ENCODE measurements at places on chromosomes 7 and 10.

GRCh38 chr10:79446758-79447084 lies 1.3 kb upstream of the ZCCHC24 start:
- no peak for DNase-seq

- no peak for DNase-seq
Measured at GRCh38 chr10:125802739-125803138, 20.3 kb downstream of the UROS start.

GRCh38 chr10:11551916-11552602 lies 59.4 kb downstream of the USP6NL start:
- DNase-seq: peak; percentile 95

DNA sequence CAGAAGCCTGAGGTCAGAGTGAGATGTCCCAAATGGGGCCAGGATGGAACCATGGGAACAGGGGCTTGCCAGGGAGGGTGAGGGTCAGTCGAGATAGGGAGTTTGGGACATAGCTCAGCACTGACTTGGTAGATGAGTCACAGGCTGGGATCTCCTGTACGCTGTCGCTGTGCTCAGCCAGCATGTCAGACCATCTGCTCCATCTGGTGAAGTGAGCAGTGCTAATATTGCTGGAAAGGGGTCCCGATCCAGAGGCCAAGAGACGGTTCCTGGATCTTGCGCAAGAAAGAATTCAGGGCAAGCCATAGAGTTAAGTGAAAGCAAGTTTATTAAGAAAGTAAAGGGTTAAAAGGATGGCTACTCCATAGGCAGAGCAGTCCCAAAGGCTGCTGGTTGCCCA lies 505.6 kb downstream of the GALNT17 start:
- no peak for DNase-seq

GRCh38 chr7:131302876-131303707 lies 24.6 kb upstream of the MKLN1 start:
- DNase-seq: peak; percentile 62

DNA sequence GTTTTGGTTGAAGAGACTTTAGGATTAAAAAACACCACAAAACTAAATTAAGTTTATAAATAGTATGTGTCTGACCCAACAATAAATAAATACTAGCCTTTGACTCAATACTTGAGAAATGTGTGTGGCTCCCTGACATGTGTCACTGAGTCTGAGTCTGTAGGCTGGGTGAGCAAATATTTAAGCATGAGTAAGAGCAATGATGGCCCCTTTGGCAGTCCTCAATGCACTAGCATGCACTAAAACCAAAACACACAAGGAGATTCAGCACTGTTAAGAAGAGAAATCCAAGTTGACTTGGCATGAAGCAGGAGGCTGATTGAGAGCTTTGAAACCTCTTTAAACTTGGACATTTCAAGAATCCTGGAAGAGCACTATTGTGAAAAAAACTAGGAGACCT lies 37.1 kb downstream of the CCDC71L start:
- peak; percentile 86 for DNase-seq

DNA sequence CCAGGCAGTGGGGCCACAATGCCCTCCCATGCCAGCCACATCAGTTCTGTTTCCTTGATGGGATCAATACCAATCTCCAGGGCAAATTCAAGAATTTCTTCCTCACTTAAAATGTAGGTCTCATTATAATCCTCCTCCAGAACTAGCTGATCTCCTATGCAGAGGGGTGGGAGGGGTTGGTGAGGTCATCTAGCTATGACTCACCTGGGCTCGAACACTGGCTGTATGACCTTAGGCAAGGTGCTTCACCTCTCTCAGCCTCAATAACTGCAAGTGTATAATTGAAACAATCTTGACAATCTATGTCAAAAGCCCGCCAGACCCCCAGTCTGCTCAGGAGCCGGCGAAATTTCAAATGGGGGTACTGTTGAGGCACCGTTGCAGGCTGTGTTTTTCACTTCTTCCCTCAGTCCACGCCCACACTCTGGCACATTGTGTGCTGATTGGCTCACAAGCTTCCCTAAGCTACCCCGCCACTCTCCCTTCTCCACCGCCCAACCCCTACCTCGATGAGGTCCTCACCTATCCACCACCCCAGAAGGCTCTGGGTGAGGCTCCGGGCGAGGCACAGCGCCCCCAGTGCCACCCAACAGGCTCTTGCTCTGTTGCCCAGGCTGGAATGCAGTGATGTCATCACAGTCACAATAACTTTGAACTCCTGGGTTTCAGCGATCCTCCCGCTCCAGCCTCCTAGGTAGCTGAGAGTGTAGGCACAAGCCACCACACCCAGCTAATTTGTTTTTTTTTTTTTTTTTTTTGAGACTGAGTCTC lies 70.5 kb downstream of the ZNF22 start:
- no peak for DNase-seq

DNA sequence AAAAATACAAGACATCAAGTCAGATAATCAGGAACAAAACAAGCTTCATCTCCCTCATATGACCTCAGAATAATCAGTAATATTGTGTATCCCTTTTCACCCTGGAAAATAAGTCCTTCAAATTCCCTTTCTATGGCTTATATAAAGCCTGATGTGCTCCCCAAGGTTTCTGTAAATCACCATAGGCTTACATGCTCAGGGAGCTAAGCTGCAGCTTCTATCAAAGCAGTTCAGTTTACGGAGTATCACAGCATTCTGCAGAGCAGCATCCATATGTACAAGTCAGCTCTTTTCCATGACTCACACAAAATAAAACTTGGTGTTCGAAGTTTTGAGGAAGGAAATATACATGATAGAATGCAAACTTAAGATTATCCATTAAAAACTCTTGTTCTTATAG lies 225.6 kb downstream of the LRRTM3 start:
- no peak for DNase-seq

DNA sequence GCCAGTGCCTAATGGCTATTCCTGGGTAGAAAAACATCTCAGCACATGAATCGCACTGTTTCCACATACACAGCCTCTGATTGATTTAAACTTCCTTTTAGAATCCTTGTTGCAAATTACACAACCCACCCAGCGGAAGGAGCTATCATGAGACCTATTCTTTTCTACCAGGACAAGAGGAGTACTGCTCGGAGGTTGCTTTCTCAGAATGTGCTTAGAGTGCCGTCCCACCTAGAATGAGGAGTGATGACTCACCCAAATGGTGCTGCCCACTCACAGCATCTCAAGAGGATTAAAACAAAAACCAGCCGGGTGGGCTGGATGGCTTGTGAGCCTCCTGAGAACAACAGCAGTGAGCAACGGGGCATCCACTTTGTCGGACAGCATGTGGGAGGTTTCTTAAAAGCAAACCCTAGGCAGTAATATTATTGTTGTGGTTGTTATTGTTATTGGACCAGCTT lies 128.9 kb downstream of the DGKI start:
- peak; percentile 58 for DNase-seq

- DNase-seq: peak; percentile 23
Measured at GRCh38 chr7:42931447-42931833, 534 bp downstream of the PSMA2 start.

DNA sequence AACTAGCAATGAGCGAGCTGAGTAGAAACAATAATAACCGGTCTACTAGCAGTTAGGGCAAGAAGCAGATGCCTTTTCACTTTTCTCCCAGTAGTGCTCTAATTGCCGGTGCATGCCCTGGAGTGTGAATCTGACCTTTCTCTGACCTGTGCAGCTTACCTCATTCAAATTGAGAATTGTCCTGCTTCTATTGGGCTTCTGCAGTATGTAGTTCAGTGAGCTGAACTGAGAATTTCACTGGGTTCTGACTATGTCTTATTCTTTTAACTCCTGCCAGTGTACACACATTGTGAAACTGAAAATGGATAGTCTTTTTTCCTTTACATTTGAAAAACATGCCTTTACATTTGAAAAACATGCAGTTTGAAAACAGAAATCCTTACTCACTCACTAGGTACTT lies 157.9 kb upstream of the GRM3 start:
- no peak for DNase-seq

DNA sequence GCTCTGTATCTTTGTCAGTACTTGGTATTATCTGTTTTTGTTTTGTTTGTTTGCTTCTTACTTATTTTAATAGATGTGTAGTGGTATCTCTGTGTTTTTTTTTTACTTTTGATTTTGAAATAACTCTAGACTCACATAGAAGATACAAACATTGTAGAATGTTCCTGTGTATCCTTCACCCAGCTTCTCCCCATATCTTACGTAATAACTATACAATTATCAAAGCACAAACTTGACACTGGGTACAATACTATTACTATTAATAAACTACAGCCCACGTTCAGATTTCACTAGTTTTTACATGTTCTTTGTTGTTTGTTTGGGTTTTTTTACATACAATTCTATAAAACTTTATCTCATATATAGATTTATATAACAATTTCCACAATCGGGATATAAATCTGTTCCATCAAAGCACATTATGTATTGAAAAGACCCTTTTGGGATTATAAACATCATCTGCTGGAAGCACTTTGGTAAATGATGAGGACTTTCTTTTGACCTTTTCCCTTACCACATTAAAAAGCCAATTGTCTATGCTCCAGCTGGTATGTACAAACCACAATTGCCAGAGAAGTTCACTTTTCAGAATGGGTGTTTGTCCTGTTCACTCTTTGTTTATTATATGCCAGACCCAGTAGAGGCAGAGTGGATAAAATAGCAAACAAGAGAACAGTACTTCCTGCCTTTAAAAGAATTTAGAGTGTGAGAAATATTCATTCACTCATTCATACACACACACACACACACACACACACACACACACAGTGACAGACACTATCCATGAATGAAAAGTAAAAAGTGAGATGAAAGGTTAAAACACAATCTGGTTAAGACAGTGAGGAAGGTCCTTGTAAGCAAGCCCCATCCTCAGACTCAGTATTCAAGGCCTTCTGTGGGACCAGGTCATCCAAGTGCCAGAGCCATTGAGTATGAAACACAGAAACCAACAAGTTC lies 113.0 kb downstream of the SGMS1 start:
- no peak for DNase-seq

DNA sequence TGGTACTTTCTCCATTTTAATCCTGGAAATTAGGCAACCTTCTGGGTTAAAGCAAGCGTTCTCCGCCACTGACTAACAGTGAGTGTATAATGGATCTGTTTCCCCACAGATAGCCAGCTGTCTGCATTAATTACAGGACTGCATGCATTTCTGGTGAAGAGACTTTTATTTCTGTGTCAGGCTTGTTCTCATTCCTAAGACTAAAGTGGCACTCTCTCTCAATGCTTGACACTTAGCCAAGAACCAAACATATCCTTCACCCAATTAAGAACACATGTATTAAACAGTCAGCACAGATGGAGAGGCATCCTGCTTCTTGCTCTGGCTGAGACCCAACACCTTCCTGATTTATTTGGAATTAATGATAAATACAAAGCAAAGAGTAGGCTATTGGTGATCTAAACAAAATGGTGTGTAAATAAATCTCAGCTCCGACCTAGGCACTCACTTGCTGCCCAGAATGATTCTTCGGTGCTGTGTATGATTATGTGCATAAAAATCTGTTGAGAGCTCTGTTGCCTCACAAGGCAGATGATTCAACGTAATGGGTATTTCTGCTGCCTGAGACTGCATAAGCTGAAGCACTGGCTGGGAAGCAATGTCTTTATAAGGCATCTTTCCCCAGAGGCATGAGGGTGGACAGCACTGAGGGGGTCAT lies 16.8 kb downstream of the CALU start:
- peak; percentile 90 for DNase-seq

- DNase-seq: peak; percentile 74
Measured at GRCh38 chr10:84537447-84537931, 209.1 kb downstream of the CCSER2 start.

GRCh38 chr10:27482984-27483956 lies 20.8 kb upstream of the RAB18 start:
- peak; percentile 21 for DNase-seq

DNA sequence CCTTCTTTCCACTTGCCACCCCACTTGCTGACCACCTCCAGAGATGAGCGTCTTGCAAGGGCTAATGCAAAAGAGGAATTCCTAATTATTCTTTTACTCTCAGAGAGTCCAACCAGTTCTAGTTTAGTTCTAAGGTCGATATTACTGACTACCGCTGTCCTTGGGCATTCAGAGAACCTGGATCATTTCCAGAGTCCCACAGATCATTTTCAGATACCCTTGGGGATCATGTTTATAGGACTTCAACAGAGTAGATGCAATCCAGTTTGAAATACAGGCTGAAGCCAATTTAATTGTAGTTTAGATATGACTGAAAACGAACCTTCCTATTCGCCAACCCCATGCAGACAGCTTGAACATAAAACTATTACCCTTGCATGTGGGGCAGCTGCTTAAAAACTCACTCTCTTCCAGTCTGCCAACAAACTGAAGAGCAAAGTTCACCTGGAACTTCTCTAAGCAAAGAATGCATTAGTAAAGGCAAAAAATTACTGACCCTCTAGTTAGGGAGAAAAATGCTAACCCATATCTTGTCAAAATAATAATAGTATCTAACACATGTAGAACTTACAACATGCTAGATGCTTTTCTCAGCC lies 22.4 kb downstream of the CFAP69 start:
- DNase-seq: peak; percentile 22

DNA sequence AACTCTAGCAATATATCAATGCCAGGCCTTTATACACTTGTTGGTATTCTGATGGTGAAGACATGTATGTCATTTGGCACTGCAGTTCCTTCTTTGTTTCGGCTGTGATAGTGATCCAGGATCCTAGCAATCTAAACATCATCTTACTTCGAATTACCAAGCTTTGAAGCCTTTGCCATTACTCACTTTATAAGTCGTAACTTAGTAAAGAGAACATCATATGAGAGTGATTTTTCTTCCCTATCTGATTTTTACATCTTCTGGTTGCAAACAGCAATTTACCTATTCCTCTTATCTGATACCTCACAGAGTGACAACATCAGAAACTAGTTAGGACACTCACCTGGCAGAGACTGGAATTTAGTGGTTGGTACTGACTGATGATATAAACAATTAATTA lies 7.6 kb upstream of the BPGM start:
- no peak for DNase-seq

- DNase-seq: peak; percentile 63
Measured at GRCh38 chr7:51045319-51046102, 262.8 kb upstream of the GRB10 start.

DNA sequence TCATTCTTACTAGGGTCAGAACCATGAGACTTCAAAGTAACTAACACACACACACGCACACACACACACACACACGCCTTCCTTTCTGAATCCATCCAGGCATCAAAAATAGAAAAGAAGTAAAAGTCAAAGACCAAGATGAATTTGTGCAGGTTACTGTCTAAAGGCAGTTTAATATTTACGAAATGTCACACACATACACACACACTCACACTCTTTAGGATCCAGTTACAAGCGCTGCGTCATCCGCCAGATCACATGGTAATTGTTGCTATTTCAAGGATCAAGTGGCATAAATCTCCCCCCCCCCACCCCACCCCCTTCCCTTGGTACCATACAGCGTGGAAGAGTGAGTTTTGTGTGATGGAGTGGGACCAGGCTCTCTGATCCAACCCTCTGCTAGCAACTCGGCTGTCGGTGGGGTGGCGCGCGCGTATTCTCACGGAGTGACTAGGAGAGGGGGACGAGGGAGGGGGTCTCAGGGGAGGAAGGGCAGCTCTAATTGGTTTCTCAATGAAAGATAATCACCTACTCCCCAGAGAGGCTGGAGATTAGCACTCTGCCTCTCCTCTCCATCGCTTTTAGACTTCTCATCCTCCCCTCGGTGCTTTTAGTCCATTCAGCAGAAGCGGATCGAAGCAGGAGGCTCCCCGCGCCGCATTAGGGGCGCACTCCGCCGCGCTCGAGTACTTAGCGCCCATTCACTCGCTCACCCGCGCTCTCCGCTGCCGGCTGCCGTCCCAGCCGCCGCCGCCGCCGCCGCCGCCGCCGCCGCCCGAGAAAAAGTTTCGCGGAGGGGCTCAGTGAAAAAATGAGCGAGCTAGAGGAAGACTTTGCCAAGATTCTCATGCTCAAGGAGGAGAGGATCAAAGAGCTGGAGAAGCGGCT lies 83.5 kb upstream of the PRKG1 start:
- DNase-seq: peak; percentile 93

- DNase-seq: peak; percentile 59
Measured at GRCh38 chr10:99435986-99436638, 5.7 kb upstream of the GOT1 start.

All from fibroblast of the aortic adventitia (primary cell).